ENCODE measurements at places on chromosomes 6 and 20.
A peak's percentile ranks its signal among the peaks of the same experiment; 100 is the strongest.

DNA sequence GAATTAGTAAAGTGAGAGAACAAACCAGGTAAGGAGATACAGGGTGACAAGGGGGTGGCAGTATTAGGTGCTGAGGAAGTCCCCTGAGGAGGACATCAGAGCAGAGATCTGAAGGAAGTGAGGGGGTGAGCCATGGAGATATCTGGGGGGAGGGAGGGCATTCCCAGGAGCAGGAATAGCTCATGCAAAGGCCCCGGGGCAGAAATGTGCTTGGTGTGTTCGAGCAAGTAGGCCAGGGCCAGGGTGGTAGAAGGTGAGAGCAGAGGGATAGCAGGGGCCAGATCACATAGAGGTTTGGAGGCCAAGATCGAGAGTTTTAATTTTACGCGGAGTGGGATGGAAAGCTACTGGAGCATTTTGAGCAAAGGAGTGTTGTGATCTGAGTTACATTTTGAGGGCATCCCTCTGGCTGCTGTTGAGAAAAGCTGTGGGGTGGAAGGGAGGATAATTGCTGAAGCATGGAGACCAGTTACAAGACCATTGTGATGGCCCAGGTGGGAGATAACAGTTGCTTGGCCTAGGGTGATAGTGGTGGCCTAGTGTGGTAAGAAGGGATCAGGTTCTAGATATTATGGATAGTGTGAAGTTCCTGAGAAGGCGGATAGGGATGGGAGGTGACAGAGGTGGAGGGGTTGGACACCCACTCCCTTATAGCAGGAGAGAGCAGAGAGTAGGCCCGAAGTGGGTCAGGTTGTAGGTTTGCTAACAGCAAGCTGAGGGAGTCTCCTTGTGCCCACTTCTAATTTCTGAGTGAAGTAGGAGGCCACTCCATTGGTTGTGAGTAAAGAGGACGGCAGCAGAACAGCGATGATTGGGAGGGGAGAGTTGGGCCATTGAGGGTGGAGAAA is 10.2 kb downstream of the ARFGEF2 start:
- DNase-seq: no peak

DNA sequence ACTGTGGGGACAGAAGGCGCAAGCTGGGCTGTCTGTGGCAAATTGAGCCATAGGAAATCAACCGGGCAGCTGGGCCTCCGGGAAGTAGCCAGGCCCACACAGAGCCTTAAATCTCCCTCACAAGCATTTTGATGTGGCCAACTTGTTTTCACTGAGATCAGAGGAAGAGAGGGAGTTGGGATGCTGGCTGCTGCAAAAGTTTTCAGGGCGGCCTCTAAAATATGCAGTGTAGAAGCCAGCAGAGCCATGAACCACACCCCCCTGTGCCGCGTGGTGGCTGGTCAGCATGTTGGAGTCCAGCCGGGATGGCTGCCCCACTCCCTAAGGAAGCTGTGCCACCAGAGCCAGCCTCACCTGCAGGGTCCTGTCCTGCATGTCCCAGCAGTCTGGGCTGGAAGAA is 167.4 kb downstream of the CDC5L start:
- DNase-seq: no peak

DNA sequence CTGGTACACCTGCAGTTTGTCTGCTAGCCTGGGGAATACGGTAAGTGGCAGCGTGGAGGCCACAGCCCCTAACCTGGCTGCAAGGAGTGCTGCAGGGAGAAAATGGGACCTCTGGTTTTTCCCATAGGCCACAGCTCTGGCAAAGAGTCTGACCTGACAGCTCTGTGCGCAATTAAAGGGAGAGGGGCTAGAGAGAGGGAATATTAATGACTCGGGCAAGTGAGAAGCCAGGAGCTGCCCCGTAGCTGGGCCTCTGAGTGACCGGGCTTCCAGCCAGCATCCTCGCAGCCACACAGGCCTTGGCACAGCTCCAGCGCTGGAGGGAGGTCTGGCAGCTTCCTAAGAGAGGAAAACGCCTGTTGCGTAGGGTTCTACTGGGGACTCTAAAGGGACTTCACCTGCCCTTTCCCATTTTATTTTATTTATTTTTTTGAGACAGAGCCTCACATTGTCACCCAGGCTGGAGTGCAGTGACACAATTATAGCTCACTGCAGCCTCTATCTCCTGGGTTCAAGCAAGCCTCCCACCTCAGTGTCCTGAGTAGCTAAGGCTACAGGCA is 18.2 kb upstream of the OCSTAMP start:
- peak; percentile 93 for DNase-seq

DNA sequence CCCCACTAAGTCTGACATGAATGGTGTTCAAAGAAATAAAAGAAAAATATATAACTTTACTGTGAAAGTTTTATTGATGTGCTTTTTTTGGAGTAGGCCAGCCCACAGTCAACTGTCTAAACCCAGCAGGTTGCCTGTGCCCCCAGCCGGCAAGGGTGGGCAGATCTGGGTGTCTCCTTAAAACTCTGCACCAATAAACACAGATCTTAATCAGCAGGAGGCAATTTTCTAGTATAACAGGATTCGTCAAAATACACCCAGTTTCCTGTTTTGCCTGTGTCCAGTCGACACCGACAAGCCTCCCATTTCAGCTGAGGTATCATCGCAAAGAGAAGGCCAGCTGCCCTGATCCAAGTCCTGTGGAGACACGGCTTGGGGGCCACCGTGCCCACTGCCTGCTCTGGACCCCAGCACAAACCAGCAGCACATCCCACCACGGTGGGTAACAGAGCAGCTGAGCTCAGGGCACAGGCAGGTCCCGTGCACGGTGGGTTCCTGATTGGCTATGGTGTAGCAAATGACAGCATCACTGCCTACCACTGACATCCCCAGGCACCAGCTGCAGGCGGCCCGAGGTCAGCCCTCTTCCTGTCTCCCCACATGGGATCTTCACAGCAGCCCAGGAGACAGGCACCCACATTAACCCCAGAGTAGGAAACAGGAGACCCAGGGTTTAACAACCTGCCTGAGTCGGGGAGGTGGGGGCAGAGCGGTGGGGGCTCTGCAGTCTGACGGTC is 15.7 kb downstream of the BMP7 start:
- DNase-seq: no peak

DNA sequence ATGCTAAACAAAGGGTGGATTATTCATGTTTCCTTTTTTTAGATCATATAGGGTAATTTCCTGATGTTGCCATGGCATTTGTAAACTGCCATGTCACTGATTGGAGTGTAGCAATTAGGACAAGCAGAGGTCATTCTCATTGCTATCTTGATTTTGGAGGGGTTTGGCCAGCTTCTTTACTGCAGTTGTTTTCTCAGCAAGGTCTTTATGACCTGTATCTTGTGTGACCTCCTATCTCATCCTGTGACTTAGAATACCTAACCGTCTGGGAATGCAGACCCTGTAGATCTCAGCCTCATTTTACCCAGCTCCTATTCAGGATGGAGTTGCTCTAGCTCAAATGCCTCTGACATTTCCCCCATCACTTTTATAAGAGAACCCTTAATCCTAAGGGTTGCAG is 53.6 kb downstream of the CDS2 start:
- no peak for DNase-seq

GRCh38 chr6:17892097-17892686 is 95.2 kb downstream of the KIF13A start:
- no peak for DNase-seq

DNA sequence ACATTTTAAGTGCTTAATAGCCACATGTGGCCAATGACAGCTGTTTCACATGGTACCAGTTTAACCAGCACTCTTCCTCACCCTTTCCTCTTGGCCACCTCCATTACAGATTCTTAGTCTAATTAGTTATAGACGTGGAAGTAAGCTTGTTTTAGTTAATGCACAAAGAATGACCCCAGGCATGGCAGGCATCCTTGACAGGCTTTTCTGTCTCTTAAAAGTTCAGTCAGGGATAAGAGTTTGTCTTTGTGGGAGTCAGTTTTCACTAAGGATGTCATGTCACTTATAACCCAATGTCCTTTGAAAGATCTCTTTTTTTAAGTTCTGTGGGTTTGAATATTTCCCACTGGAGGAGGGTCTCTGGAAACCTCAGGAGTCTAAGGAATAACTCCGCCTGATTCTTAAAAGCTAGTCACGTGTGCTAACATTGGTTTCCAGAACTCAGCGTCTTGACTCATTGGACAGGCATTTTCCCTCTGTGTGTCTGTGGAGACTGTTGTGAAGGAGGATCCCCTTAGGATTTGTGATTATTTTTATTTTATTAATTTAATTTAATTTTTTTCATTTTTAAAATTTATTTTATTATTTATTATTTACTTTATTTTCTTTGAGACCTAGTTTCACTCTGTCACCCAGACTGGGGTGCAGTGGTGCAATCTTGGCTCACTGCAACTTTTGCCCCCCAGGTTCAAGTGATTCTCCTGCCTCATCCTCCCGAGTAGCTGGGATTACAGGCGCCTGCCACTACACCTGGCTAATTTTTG is 171.4 kb downstream of the ZFAND3 start:
- no peak for DNase-seq

DNA sequence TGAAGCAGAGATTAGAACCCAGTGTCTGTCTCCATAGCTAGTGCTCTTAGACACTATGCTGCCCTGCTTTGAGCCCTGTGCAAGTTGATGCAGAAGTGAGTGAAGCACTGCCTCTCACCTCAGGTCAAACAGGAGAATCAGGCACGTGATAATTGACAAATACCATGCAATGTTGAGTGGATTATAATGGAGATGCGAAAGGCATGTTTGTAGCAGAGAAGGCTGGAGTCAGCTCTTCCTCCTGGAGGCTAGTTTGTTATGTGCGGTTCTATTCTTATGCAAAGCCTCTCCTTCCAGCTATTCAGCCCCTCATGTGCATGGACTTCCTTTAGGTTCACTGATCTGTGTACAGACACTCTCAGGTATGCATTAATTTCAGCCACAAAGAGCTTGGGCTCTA is 108.5 kb downstream of the MANEA start:
- DNase-seq: no peak

- DNase-seq: no peak
These were observed 53.1 kb upstream of the SNX9 start for GRCh38 chr6:157769776-157770426.

GRCh38 chr6:28252009-28252975 is at the start of gene ZKSCAN4:
ZKSCAN4 (minus strand) TSS chr6:28252269; CDS start chr6:28251980, 289 bp downstream.
- peak; percentile 56 for DNase-seq

DNA sequence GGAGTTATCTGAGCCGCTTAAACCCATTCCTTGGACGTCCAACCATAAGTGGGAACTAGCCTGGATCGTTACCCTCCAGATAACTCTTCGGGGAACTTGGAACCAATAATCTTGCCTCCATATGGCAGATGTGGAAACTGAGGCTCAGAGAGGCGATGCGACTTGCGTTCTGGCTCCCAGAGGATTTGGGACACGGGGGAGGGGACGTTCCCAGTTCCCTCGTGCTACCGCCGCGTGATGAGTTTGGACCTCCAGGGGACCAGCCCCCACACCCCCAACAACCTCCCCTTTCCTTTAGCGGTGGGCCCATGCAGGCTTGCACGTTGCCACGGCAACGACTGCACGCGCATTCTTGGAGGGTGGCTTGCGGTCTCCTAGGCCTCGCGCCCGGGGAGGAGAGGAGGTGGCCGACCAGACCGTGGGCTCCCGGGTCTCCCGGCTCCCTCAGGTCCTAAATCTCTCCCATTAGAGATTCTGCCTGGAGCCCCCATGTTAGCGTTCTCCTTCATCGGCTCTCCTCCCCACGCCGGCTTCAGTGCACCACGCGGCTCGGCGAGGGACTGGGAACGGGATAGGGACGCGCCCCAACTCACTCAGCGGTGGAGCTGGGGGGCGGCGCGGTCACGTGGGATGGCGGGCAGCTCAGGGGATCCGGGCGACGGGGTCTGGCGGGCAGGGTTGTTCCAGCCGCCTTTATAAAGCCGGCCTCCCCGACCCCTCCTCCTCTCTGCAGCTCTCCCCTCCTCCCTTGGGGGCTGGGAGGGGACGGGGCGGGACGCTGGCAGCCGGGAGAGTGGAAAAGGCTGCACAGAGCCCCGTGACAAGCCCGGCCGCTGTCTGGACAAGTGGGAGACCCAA is at the start of gene PLTP:
Gene PLTP (minus strand): TSS at position 670 of the 858 bp plus-strand sequence. CDS start 703 bp downstream, outside the sequence.
- peak; percentile 88 for DNase-seq

- DNase-seq: no peak
These were observed 266.4 kb downstream of the TINAG start for GRCh38 chr6:54574671-54575070.

GRCh38 chr6:130900913-130901312 is 73.7 kb downstream of the SMLR1 start:
- DNase-seq: peak; percentile 66

DNA sequence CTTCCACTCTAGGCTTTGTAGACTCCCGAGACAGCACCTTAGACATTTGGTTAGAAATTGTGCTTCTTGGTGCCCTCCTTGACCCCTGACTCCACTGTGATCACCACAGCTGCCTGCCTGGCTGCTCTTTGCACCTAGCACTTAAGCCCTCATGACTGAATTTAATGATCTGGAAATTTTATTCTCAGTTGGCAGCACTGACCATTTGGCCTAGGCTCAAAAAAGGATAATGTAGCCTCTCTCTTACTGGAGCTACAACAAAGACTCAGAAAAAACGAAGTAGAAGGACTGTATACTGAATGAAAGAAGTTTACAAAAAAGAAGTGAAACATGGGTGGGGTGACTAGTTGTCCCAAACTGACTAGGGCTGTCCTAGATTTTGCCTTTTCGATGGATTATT is 11.3 kb upstream of the ABRACL start:
- no peak for DNase-seq

DNA sequence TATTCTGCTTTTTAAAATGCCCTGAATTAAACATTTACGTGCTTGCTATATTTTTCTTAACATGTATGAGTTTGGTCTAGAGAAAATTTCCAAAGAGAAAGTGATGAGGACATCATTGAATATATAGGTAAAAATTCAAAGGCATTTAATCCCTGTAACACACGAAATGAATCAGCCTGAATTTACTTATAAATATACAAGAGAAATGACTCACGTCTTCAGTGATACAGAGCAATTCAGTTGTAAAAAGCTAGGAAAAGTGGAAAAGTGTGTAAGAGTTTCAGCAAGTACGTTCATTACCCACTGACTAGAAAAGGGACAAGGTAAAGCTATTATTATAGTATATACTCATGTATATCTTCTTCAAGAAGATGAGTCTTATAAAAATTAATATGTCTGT is 124.8 kb downstream of the HIVEP1 start:
- DNase-seq: no peak

DNA sequence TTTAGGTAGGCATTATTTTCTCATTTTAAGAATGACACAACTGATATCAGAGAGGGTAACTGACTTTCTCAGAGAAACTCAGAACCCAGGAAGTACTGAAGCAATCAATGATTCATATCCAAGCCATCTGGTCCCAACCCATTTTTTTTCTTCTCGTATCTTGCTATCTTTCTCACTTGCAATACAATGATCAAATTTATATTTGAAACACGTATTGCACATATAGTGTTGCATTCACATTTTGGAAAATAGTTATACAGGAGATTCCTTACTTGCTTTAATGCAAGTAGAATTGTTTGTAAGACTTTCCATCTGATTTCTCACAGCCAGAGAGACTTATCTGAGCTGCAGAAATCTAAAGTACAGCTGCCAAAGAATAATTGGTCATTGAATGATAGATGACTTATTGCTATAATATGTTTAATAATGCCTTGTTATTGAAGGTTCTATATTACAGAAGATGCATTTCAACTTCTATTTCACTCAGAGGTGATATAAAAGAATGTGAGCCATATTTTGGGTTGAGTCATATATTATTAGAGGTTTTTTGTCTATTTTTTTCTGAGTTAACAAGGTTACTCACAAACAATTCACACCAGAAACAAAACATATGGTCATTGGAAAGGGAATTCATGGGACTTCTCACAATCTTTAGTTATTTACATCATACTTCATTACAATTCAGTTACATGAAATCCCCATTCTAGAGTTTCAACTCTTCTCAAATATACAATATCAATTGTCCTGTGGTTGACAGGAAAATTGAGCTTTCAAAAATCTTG is 337.5 kb upstream of the CITED2 start:
- no peak for DNase-seq

GRCh38 chr20:43193443-43193842 is 3.7 kb upstream of the PTPRT start:
- DNase-seq: no peak

- DNase-seq: no peak
These were observed 453 bp downstream of the CEP57L1 start for GRCh38 chr6:109095835-109096084.

Data from left ventricle myocardium superior (tissue), 1 donor.